ENCODE measurements at places on chromosomes 7 and 10.

DNA sequence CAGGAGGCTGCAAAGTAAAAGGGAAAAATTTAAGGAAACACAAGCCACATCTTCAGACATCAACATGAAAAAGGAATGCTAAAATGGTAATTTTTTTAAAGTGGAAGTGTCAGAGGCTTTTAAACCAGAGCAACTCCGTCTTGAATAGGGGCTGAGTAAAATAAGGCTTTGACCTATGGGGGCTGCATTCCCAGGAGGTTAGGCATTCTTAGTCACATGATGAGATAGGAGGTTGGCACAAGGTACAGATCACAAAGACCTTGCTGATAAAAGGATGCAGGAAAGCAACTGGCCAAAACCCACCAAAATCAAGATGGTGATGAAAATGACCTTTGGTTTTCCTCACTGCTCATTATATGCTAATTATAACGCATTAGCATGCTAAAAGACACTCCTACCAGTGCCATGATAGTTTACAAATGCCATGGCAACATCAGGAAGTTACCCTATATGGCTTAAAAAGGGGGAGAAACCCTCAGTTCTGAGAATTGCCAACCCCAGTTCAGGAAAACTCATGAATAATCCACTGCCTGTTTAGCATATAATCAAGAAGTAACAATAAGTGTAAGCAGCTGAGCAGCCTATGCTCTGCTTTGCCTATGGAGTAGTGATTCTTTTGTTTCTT, 128.3 kb downstream of the SKAP2 start:
- DNase-seq: no peak

DNA sequence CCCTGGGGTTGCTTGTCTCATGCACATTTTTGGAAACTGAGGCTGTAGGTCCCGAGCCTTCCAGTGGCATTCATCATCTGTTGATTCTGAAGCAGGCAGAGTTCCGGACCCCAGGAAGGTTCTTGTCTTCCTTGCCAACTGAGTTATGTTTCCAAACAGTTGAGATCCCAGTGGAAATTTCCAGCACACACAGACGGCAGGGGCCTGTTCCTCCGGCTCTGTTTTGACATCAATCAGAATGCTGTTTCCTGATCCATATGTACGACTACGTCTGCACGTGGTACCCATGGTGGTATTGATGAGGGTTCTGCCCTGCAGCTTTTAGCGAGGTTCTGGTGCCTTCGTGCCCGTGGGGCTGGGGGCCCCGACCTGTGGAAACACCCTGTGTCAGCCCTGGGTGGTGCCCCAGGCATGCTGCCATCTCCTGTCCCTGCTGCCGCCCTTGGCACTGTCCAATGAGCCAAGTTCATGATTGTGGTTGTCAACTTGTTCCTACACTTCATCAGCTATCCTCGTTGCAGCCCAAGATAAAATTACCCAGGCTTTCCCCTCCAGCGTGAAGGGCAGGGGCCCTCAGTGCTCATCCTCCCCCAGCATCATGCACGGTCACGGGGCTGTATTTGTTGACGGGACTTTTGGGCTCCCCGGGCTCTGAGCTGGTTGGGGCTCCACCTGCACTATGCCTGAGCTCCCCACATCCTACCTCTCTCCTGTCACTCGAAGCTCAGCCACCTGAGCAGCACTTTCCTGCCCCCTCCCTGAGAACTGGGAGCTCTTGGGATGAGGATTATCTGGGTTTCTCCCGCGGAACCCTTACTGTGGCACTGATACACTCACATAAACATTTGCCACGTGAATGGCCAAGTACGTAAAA, 7.8 kb upstream of the DPYSL4 start:
- DNase-seq: no peak

GRCh38 chr10:118838364-118838763, 83.6 kb upstream of the CACUL1 start:
- no peak for DNase-seq

GRCh38 chr7:144384555-144385245, 18.8 kb downstream of the NOBOX start:
- DNase-seq: peak; percentile 44

DNA sequence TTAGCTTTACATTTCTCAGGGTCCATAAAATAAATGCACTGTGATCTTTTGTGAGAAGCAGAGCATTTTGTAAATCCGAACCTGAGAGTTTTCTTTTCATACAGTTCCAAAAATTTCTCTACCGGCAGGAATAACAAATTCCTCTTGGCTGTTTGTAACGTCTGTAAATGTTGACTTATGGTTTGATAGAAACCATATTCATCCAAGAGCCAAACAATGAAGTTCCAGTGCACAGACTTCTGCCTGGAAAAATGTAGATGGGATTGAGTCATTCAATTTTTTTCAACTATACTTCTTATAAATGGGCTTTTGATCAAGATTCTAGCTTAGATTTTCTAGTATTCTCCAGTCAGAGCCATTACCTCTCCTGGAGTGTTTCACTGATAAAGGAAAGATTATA, 530.6 kb downstream of the TFEC start:
- DNase-seq: no peak

DNA sequence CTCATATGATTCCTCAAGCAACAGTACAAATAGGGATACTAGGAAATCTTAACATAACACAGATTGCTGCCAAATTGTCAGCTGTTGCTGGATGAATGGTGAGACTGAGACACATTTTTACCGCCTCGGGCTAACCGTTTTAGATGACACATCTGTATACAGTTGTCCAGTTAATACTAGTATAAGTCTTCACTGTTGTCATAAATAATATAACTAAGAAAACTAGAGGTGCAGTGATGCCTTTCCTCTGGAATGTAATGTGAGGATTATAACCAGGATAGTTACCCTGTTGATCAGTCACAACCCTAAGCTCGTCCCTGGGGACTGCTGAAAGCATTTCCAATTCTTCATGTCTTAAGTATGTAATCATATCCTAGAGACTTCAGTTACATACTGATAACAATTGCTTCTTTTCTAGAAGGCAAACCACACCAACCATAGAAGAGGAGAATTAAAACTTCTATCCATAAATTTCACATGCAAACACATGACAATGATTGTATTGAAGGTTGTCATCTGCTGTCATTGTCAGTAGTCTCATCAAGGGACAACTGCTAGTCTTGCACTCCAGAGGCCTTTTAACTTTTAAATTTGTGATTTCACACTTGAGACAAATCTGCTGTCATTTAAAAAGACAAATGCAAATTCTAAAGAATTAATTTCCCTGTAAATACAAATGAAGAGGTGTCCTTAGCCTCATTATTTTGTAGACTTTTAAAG, 100.4 kb upstream of the SEMA3D start:
- no peak for DNase-seq
